ENCODE measurements at places on chromosomes 5 and 9.

GRCh38 chr9:15220658-15221318 is 86.2 kb downstream of the TTC39B start:
- no peak for DNase-seq

DNA sequence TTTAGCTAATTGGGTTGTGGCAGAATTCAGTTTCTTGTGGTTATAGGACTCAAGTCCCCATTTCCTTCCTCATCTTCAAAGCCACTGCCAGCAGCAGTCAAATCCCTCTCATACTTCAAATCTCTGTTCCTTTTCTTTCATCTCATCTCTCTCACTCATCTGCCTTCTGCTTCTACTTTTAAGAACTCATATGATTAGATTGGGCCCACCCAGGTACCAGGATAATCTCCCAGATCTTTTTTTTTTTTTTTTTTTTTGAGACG is 8.0 kb upstream of the REEP5 start:
- no peak for DNase-seq

GRCh38 chr5:132259069-132259851 is 1.8 kb downstream of the PDLIM4 start:
- DNase-seq, result no peak

- no peak for DNase-seq
Observed at GRCh38 chr5:138755084-138755748, 2.0 kb downstream of the CTNNA1 start.

DNA sequence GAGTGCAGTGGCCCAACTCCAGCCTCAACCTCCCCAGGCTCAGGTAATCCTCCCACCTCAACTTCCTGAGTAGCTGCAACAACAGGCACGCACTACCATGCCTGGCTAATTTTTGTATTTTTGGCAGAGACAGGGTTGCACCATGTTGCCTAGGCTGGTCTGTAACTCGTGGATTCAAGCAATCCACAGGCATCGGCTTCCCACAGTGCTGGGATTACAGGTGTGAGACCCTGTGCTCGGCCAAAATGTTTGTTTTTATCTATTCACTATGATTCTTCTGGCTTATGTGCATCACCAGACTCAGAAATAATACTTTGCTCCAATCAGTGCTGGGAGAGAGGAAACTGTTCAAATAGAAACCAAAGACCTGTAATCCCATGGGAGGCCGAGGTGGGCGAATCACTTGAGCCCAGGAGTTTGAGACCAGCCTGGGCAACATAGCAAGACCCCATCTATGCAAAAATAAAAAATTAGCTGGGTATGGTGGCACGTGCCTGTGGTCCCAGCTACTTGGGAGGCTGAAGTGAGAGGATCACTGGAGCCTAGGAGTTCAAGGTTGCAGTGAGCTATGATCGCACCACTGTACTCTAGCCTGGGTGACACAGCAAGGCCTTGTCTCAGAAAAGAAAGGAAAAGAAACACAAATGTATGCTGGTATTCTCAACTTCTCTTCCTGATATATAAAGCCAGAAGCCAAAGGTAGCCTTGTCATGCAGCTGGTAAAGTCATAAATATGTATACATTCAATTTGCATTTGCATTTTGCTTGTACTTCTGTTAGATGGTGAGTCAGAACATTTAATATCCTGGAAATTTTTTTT is 4.5 kb downstream of the PIP5K1B start:
- no peak for DNase-seq

DNA sequence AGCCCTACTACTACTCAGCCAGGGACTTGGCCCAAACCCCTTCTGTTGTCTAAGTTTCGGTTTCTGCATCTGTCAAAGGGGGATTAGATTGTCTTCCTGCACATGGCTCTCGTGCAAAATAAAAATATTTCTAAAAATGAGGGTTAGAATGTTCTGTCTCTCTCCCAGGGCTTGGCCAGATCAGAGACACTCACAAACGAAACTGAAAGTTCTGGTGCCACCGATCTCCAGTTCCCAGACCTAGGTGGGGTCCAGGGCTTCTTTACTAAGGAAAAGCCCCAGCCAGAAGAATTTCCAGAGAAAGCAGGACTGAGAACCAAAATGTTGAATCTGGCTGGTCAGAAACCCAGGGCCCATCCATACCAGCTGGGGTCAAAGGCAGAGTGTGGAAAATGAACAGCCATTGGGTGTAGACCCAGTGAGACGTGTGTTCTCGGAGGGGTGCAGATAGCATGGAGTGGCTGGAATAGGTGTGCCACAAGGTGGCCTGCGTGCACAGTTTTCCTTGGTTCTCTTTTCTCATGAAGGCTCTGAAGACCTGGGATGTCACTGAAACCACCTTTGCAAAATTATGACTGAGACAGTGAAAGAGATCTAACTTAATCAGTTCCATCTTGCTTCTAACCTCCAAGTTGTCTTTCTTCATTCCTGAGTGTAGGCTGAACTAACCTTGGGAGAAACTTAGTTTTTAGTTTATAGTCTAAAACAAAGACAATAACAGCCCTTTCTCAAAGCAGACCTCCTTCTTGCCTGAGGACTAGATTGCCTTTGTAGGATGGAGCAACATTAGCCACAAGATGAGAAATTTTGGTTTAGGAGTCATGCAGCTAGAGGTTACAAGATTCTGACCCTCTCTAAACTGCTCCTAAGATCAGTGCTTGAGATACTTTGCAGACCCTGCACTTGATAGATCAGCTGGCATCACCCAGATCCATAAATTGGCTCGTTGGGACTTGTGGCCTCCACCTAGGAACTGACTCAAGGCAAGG is 2.3 kb upstream of the SLC23A1 start:
- no peak for DNase-seq

DNA sequence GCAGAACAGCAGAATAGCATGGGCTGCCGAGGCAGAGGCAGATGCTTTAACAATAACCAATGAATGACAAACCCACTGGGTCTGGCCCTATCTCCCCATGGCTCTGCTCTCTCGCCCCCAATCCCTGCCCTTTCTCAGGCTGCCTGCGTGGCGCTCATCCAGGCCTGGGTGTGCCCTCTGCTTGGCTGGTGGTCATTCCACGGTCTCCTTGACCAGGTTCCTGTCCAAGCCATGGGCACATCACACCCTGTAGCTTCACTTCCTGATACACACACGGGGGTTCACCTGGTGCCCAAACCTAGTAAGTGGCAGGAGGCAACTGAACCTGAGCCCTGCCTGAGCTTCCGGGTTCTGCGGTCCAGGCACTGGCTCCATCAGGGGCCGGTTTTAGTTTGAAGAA is 87.6 kb downstream of the DAP start:
- no peak for DNase-seq

GRCh38 chr5:62168506-62169281 is 137.3 kb upstream of the KIF2A start:
- DNase-seq, result no peak

- DNase-seq, result no peak
Observed at GRCh38 chr5:140868721-140869554, at the start of gene PCDHA11. PCDHA11 (plus strand) TSS chr5:140868957; CDS start chr5:140869104, 147 bp downstream.

- DNase-seq, result peak; percentile 27
Observed at GRCh38 chr9:2157277-2158110, 142.3 kb downstream of the SMARCA2 start.

- DNase-seq, result no peak
Observed at GRCh38 chr5:172383191-172383802, 71.0 kb downstream of the SH3PXD2B start.

DNA sequence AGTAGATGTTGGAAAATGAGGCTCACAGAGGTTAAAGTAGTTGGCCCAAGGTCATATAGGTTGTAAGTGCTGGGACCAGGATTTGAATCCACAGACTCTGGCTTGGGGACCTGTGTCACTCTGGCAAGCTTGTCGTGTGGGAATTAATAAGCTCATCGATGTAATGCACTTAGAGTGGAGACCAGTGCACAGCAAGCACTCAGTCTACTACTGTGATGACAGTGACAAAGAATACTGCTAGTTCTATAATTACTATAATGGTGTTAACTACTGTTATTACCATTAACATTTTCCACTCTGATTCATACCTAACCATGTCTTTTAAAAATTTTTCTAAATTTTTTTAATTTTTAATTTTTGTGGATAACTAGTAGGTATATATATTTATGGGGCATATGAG is 12.8 kb downstream of the PAM start:
- DNase-seq, result no peak

- DNase-seq, result no peak
Observed at GRCh38 chr5:154351141-154351540, 94.7 kb upstream of the SAP30L start.

DNA sequence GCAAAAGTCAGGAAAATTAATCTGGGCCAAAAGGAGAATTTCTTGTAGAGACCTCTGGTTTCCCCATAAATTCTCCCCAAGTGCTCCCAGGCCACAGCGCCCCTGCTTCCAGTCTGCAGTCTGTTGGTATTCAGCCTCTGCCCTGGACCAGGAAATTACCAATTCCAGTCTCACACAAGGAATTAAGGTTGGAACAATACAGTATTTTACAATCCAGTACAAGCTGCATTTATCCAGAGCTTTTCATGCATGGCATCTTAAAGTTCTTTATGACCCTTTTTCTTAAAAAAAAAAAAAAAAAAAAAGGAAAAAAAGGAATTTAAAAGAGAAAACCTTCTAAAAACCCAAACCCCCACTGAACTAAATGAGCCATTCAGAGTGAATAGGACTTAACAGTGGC is 139.6 kb upstream of the RANBP3L start:
- DNase-seq, result no peak

DNA sequence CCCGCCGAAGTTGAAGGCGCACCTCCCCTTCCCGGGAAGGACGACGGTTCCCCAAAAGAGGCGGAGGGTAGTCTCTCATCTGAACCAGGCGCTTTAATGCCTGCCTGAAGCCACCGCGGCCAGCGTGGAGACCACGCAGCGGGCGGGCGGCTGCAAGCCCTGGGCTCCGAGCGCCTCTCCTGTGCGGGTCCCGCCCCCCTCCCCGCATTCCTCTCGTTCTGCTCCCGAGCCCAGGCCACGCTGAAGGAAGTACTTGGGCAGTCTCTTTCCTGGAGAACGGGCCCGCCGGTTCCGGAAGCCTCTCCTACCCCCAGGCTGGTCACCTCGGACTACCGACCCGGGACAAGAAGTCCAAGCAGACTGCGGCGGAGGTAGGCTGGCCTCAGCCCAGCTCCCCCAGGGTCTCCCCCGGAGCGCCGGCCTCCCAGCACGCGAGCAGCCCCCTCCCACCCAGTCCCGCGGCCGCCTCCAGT is 571 bp downstream of the PPIC start:
- peak; percentile 39 for DNase-seq

DNA sequence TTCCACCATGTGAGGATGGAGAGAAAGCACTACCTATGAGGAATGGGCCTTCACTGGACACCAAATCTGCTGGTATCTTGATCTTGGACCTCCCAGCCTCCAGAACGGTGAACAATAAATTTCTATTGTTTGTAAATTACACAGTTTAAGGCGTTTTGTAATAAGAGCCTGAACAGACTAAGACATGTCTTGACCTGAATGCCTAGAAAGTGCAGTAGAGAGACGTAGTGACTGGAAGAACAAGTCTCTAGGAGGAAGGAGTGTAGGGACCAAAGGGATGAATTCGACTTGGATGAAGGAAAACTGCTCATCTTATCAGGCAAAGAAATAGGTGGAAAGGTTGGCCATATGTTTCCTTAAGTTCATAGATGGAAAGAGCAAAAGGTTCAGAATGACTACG is 309.8 kb upstream of the RGMB start:
- no peak for DNase-seq

- DNase-seq, result no peak
Observed at GRCh38 chr5:5341531-5342292, 80.8 kb upstream of the ICE1 start.

DNA sequence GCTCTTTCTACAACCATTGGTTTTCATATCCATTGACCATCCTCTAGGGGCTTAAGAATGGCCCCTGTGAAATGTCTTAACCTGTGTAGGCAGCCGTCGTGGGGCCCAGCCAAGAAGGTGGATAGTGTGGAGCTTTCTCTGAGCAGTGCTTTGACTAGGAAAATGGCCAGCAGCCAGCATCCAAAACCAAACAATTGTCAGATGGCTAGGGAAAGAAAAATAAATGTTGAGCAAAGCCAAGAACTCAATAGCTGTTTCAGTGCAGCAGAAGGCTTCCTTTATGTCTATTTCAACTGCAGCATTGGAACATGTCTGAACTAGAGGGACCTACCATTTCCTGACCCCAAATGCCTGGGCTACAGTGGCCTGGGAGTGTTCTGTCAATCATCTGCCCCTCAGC is 374.9 kb downstream of the TLE4 start:
- DNase-seq, result no peak

DNA sequence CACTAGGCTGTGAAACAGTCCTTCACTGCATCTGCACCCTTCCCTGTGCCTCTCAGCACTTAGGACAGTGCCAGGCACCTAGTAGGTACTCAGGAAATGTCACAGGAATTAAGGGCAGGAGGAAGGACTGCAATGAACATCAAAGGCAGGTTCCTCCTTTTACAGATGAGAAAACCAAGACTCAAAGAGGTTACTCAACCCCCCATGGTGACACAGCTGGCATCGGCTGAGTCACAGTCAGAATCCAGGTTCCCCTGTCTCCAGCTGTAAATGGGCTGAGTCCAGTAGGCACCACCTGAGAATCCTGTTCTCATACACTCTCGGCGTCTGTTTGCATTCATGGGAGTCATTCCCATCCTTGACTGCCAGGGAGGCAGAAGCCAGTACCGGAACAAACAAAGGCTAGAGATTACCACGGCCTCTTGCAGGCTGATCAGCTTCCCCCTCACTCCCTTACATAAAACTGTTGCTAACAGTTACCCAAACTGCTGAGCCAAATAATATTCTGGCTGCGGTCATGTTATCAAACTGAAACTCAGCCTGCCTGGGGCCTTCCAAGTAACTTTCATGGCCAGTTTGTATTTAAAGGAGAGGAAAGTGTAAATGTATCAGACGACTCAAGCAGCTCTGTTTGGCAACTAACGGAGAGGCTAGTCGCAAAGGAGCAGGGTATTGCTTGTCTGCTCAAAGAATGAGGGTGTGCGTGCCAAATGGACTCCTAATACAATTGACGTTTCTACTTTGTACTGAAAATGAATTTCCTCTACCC is 201.7 kb downstream of the PAPPA start:
- DNase-seq, result no peak

- DNase-seq, result no peak
Observed at GRCh38 chr9:123964761-123965160, 34.8 kb upstream of the DENND1A start.

- DNase-seq, result no peak
Observed at GRCh38 chr5:90558344-90559192, at the start of gene ADGRV1. ADGRV1 (plus strand) TSS chr5:90558797; CDS start chr5:90558896, 99 bp downstream.

- no peak for DNase-seq
Observed at GRCh38 chr9:19074836-19075235, 25.6 kb downstream of the RRAGA start.

Data from substantia nigra (tissue), 51 donors.